ENCODE measurements at places on chromosomes 1 and 21. TPM values are rescaled to one million over a fixed set of nuclear protein-coding genes. Genes with fewer than 3 reads are reported as not detected.
A peak's percentile ranks its signal among the peaks of the same experiment; 100 is the strongest.

The PCBP3 gene
- not detected for total RNA-seq

The PLA2G4A gene
- total RNA-seq, result 10.6 TPM

The NBPF10 gene
- 0.20 TPM for total RNA-seq

The DCDC2B gene
- total RNA-seq, result not detected

The ADGRL4 gene
- not detected for total RNA-seq

The LRRC7 gene
- not detected for total RNA-seq

The FAM72C gene
- not detected for total RNA-seq

The IRF6 gene
- 30.2 TPM for total RNA-seq

The TRIM58 gene
- not detected for total RNA-seq

- no peak for DNase-seq
Observed at GRCh38 chr1:184903111-184903692, 71.1 kb downstream of the NIBAN1 start.

DNA sequence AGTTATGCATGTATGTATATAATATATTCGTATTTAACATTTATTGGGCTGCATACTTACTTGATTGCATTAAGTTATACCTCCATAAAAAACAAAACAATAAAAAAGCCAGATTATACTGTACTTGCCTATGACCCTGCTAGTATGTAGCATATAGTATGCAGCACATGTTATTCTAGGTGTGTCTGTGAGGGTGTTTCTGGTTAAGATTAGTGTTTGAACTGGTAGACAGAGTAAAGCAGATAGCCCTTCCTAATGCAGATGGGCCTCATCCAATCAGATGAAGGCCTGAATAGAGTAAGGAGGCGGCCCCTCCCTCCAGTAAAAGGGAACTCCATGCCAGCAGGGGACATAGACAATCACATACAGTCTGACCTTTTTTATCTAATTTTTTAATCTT, 323.3 kb upstream of the USP24 start:
- DNase-seq, result no peak

DNA sequence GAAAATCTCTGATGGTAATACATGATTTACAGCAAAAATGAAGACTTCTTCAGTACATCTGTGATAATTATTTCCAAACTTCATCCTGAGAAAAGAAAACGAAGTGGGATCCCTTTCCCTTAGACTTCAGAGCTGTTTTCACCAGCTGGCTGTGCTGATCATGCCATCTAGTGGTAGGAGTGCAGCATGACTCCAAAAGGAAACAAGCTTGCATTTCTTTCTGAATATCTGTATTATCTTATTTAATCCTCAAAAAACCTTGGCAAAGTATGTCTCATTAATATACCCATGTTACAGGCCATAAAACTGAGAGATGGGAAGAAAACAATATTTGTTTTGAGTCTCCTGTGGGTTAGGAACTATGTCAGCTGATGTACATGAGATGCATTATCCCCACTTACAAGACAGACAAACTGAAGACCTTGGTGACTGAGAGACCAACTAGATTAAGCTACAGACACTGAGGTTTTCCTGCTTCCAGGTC, 9.8 kb upstream of the GJA8 start:
- DNase-seq, result peak; percentile 74

- no peak for DNase-seq
Observed at GRCh38 chr1:35835398-35835797, 27.6 kb downstream of the AGO4 start.

DNA sequence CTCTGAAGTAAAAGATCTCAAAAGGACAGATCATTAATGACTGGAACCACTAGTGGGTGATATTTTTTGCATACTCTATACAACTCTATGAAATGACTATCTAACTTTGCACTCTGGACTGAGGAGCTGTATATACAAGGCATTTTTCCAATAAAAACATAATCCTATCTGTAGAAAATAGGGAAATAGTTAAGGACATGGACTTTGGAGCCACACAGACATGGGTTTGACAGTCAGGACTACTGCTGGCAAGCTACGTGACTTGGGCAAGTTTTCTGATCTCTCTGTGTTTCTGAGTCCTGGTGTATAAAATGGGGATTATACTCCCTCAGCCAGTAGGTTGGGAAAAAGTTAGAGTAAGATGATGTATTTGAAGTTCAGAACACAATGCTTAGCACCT, 20.9 kb upstream of the HSD3B2 start:
- DNase-seq, result no peak

GRCh38 chr1:110449661-110450651, 993 bp upstream of the PROK1 start:
- no peak for DNase-seq

DNA sequence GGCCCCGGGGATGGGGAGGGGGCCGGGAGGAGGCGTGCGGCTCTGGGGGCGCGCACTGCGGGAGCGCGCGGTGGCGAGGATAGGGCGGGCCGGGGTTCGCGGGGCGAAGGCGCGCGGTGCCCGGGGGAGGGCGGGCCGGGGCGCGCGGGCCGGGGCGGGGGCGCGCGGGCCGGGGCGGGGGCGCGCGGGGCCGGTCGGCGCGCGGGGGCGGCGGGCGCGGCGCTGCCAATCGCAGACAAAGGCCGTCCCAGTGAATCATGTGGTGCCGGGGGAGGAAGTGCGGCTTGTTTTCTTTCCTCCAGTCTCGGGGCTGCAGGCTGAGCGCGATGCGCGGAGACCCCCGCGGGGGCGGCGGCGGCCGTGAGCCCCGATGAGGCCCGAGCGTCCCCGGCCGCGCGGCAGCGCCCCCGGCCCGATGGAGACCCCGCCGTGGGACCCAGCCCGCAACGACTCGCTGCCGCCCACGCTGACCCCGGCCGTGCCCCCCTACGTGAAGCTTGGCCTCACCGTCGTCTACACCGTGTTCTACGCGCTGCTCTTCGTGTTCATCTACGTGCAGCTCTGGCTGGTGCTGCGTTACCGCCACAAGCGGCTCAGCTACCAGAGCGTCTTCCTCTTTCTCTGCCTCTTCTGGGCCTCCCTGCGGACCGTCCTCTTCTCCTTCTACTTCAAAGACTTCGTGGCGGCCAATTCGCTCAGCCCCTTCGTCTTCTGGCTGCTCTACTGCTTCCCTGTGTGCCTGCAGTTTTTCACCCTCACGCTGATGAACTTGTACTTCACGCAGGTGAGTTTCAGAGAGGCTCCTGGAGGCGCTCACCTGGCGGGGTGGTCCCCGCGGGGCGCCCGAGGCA, at the start of gene GPR137B:
TSS of gene GPR137B (plus strand) at position 287 of the 851 bp plus-strand sequence. CDS start at position 371, 84 bp downstream.
- peak; percentile 35 for DNase-seq

DNA sequence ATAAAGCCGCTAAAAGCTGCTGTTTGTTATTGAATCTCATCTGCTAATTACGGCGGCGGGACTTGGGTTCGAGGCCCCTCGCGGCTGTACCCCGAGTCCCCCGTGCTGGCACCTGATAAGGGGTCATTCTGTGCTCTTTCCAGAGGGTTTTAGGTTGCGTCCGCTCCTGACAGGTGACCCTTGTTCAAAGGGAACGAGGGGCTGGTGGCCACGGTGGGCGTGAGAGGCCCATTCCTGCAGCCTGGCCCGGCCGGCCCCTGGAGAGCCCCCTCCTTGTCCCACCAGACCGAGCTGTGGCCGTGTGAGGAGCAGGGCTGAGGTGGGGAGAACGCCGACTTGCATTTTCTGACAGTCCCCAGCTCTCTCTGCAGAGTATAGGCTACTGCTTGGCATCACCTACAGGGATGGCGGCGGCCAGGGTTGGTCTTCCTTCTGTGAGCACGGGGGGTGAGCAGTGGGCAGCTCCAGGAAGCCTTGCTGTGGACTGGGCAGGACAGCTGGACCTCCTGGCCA, 12.2 kb downstream of the PRDM16 start:
- no peak for DNase-seq

DNA sequence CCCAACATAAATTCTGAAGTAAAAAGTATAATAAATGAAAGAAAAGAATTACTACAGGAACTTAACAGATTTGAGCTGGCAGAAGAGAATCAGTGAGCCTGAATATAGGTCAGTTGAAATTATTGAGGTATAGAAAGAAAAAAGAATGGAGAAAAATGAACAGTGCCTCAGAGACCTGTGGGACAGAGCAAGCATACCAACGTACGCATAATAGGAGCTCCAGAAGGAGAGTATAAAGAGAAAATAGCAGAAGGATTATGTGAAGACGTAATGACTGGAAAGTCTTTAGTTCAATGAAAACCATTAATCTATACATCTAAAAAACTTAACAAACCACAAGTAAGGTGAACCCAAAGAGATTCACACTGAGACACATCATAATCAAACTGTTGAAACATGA, 261.8 kb downstream of the DYRK1A start:
- no peak for DNase-seq

DNA sequence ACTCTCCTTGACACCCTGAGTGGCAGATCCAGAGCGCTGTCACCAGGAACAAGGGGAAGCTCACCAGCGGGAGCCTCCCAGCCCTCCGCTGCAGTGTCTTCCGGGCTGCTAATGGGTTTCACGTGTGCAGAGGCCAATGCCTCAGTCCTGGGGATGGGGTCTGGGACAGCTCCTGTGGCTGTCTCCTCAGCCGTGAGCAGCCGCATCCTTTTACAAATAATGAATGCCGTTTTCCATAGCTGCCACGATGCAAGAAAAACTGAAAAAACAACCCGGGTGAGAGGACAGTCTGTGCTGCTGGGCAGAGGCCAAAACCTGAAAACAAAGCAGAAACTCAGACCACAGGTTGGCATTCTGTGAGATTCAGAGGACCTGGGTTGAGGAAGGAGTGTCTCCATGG, 212.2 kb upstream of the RAB4A start:
- DNase-seq, result no peak

- no peak for DNase-seq
Observed at GRCh38 chr1:156781585-156782186, 14.4 kb downstream of the PRCC start.

DNA sequence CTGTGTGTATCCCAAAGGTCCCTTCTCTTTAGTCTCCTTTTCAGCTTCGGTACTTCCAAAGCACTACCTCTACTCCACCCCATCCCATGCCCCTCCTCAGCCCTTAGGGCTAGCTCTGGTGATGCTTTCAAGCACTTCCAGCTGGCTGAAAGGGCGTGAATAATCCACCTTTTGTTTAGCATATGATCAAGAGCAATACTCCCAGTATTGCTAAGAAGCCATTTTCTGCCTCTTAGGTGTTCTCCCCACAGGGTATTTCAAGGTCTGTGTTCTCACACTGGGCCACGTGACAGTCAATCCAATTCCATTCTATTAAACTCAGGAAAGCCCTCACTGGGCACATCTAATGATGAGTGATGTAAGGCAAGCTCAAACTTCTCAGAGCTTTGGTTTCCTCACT, 298.5 kb upstream of the PROX1 start:
- DNase-seq, result no peak

DNA sequence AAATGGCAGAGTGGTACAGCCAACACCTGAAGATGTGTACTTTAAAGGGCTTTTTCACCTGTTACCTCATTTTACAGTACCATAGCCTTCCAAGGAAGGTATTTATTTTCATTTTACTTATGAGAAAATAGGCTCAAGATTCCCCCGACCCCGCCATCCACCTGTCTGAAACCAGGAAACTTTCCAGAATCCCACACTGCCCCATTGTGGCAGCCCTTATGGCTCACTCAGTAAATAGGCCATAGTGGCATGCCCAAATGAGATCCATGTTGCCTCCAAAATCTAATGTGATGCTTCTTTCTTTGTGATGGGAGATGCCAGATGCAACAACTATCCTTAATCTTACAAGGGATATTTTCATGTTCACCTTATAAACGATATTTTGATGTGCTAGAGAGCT, 97.8 kb downstream of the EBNA1BP2 start:
- DNase-seq, result peak; percentile 62

- DNase-seq, result no peak
Observed at GRCh38 chr1:206633708-206634121, 1.6 kb upstream of the DYRK3 start.

- DNase-seq, result no peak
Observed at GRCh38 chr1:176058686-176059085, 148.4 kb downstream of the COP1 start.

- DNase-seq, result no peak
Observed at GRCh38 chr1:199837321-199837720, 190.2 kb upstream of the NR5A2 start.

- DNase-seq, result no peak
Observed at GRCh38 chr21:42432695-42433094, 29.0 kb downstream of the UBASH3A start.

DNA sequence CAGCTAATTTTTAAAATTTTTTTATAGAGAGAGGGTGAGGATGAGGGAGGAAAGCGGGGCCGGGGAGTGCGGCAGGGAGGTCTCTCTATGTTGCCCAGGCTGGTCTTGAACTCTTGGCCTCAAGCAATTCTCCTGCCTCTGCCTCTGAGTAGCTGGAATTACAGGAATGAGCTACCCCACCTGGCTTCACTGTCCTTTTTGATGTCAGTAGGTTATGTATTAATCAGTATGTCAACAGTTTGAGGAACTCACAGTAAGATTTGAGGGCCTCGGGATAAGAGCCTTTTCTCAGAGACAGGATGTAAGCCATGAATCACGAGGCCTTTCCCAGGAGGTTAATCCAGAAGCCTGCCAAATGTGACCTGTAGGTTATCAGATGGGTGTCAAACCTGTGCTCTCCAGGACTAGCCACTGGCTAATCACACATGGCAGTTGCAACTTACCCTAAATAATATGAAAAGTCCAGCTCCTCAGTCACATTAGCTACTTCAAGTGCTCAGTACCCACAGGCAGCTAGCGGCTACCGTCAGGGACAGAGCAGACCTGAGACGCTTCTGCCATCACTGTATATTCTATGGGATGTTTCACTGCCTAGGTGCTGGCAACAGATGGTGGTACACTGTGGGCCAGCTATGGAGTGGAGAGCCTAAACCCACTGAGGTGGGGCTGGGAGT, 33.1 kb downstream of the TRIM67 start:
- peak; percentile 16 for DNase-seq

- peak; percentile 87 for DNase-seq
Observed at GRCh38 chr1:25905680-25906643, at the start of gene STMN1. Gene STMN1 (minus strand): TSS chr1:25906419. CDS start chr1:25904676, 1,743 bp downstream.

- DNase-seq, result no peak
Observed at GRCh38 chr1:234878288-234878687, 250.3 kb downstream of the TOMM20 start.

DNA sequence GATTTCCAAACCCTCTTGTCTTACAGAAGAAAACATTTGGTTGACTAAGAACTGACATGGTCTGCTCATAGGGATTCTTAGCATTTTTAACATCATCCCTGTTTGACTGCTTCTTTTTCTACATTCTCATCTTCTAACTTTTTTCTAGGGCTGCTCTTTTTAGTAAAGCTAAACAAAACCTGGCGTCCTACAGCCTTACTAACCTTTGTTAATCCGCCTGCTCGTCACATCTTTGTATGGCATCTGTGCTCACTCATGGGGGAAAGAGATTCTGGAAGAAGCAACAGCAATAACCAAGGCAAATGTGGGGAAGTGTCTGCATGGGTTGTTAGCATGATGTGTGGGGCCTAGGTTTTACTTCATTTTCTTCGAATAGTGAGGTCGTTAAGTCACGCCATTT, 92.0 kb downstream of the KIF1B start:
- no peak for DNase-seq
